Mesendoderm (in vitro differentiated cells): ENCODE measurements at places on chromosomes 12 and 14.

DNA sequence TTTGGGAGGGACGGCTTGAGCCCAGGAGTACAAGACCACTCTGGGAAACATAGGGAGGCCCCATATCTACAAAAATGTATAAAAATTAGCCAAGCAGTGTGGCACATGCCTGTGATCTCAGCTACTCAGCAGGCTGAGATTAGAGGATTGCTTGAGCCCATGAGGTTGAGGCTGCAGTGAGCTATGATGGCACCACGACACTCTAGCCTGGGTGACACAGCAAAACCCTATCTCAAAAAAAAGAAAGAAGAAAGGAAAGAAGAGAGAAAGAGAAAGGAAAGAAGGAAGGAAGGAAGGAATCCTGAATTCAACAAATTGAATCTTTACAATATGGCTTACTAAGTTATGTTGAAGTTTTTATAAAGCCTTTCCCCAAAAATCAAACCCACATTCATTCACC is 2.1 kb downstream of the KIF21A start:
- H3K4me3 ChIP-seq, result no peak overlapping the region
- no peaks in the 10 kb centered on the region for H3K4me1 ChIP-seq
- H3K27ac ChIP-seq, result no peak overlapping the region
- peak; percentile 31 for DNase-seq

DNA sequence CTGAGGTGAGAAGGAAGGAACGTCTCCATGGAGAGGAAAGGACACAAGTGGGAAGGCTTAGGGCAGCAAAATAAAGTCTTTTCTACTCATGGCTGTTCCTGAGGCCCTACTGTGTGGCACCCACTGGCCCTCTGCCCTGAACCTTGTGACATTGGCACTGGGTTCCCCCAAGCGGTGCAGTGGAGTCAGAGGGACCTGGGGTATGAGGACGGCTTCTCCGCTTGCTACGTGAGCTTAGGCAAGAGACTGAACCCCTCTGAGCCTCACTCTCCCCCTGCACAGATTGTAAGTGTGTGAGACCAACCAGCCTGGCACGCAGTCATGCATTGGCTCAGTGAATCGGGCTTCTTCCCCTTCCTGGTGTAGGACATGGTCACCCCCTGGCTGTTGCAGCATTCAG is 19.7 kb downstream of the SLC6A12 start:
- no peaks in the 10 kb centered on the region for H3K4me1 ChIP-seq
- no peak overlapping the region for H3K27ac ChIP-seq
- no peaks in the 10 kb centered on the region for H3K36me3 ChIP-seq
- H3K27me3 ChIP-seq, result no peaks in the 10 kb centered on the region

DNA sequence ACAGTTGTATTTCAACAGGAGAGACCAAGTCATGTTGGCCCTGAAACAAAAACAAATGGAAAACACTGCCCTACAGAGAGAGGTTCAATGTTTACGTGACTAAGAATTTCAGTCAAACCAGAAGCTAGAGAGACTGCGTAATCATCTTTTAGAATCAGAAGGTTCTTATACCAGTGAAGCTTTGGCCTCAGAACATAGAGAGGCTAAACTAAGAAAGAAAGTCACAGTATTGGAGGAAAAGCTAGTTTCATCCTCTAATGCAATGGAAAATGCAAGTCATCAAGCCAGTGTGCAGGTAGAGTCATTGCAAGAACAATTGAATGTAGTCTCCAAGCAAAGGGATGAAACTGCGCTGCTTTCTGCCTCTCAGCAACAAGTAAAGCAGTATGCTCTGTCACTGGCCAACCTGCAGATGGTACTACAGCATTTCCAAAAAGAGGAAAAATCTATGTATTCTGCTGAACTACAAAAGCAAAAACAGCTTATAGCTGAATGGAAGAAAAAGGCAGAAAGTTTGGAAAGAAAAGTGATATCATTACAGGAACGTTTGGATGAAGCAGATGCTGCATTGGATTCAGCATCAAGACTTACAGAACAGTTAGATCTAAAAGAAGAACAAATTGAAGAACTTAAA is 32.5 kb upstream of the NUAK1 start:
- H3K27me3 ChIP-seq, result no peaks in the 10 kb centered on the region
- no peaks in the 10 kb centered on the region for H3K4me1 ChIP-seq
- no peak for DNase-seq
- no peak overlapping the region for H3K27ac ChIP-seq
- H3K4me3 ChIP-seq, result no peak overlapping the region

GRCh38 chr12:72677139-72677538 is 405.0 kb downstream of the TRHDE start:
- H3K4me3 ChIP-seq, result no peak overlapping the region
- H3K4me1 ChIP-seq, result peaks cover 5% of the 10 kb centered on the region
- DNase-seq, result no peak
- no peak overlapping the region for H3K27ac ChIP-seq
- H3K36me3 ChIP-seq, result no peaks in the 10 kb centered on the region

DNA sequence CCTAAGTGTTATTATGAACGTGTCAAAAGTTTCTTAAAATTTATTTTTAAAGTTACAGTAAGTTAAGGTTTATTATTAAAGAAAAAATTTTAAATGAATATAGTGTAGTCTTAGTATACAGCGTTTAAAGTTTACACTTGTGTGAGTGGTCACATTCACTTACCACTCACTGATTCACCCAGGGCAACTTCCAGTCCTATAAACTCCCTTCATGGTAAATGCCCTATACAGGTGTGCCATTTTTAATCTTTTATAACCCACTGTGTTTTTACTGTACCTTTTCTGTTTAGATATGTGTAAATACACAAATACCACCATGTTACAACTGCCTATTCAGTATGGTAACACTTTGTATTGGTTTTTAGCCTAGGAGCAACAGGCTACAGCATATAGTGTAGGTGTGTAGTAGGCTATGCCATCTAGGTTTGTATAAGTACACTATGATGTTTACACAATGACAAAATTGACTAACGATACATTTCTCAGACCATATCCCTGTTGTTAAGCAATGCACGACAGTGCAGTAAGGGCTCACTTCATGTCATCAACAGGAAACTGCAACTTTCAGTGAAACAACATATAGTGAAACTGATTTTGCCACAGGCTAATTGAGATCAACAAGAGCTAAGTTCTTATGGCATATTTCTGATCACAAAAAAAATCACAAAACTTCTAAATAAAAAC is 112.0 kb upstream of the TMCC3 start:
- H3K4me3 ChIP-seq, result no peak overlapping the region
- H3K27ac ChIP-seq, result no peak overlapping the region
- H3K36me3 ChIP-seq, result no peaks in the 10 kb centered on the region
- DNase-seq, result no peak
- H3K4me1 ChIP-seq, result no peaks in the 10 kb centered on the region
- H3K27me3 ChIP-seq, result no peaks in the 10 kb centered on the region

DNA sequence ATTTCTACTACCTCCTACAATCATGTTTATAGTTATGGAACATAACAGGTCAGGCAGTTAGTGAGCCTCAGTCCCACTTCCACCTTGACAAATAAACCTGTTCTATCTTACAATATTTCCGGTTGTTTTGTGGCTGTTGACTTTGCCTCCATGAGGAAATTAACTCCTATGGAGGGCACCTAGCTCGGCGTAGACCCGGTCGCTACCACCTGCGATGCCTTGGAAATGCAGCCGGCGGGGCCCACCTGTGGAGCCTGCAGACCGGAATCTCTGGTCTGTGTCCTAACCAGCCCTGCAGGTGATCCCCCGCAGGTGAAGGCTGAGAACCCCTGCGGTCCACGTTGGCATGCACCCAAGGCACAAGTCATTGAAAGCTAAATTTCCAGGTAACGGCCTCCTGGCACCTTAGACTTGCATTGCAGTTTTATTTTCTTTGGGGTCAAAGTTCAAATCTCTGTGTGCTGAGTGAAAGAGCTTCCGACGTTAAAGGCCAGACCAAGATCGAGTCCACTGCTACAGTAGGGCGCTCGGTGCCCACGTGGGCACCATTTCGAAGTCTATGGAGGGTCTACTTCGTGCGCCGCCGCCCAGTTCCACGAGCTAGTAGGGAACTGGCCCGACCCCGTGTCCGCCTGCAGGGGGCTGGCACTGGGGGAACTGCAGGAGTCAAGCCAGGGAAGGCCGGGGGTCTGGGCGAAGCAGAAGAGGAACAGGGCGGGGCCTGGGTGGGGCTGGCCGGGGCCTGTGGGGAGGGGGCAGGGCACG is 782 bp upstream of the PIWIL1 start:
- no peaks in the 10 kb centered on the region for H3K36me3 ChIP-seq
- H3K4me3 ChIP-seq, result no peak overlapping the region
- no peak for DNase-seq
- no peaks in the 10 kb centered on the region for H3K27me3 ChIP-seq

GRCh38 chr12:54759751-54760150 is 94.6 kb upstream of the MUCL1 start:
- H3K27ac ChIP-seq, result no peak overlapping the region
- no peaks in the 10 kb centered on the region for H3K27me3 ChIP-seq
- no peaks in the 10 kb centered on the region for H3K36me3 ChIP-seq
- H3K4me1 ChIP-seq, result no peaks in the 10 kb centered on the region
- peak; percentile 91 for DNase-seq

DNA sequence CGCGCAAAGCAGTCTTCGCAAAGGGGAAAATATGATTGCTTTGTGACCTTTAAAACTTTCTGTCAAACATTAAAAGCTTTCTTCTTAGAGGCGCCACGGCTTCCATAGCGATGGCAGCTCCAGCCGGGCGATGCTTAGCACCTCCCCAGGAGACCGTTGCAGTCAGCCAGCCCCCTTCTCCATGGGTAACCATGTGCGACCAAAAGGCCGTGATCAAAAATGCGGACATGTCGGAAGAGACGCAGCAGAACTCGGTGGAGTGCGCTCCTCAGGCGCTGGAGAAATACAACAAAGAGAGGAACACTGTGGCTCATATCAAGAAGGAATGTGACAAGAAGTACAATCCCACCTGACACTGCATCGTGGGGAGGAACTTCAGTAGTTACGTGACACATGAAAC is 12.7 kb upstream of the STON2 start:
- DNase-seq, result no peak
- peaks cover 2% of the 10 kb centered on the region for H3K4me1 ChIP-seq
- H3K36me3 ChIP-seq, result no peaks in the 10 kb centered on the region

DNA sequence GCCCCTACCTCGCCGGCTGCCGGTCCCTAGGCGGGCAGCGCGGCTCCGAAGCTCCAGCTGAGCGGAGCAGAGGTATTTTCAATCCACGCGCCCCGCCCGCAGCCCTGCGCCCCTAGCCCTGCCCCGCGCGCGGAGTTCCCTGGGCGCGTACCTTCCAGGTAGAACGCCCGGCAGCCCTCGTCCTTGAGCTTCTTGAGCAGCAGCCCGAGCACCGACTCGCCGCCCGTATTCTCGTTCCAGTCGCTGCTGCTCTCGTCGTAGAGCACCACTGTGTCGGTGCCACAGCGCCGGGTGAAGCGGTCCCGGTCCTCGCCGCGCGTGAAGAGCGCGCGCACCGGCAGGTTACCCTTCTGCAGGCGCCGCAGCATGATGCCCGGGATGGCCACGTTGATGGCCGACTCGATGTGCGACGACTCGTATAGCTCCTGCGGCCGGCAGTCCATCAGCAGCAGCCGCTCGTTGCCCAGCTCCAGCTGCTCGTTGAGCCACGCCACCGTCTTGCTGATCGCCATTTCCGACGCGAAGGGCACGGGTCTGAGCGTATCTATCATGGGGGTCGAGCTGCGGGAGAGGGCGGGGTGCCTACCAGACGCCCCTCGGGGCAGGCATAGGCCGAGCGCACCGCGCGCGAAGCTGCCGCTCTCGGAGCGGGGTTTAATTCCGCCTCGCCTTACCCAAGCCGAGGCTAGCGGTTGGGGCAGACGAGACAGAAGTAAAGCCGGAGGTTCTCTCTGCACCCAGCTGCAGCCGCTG is 636 bp downstream of the DUSP6 start:
- peaks cover 26% of the 10 kb centered on the region for H3K4me1 ChIP-seq
- H3K36me3 ChIP-seq, result peaks cover 9% of the 10 kb centered on the region
- H3K4me3 ChIP-seq, result peak overlapping the region; percentile 83
- DNase-seq, result no peak
- peak overlapping the region; percentile 97 for H3K27ac ChIP-seq

GRCh38 chr12:126936181-126936851 is 1330.7 kb upstream of the TMEM132C start:
- H3K27ac ChIP-seq, result no peak overlapping the region
- no peaks in the 10 kb centered on the region for H3K4me1 ChIP-seq
- H3K27me3 ChIP-seq, result no peaks in the 10 kb centered on the region
- H3K36me3 ChIP-seq, result no peaks in the 10 kb centered on the region
- DNase-seq, result peak; percentile 4

DNA sequence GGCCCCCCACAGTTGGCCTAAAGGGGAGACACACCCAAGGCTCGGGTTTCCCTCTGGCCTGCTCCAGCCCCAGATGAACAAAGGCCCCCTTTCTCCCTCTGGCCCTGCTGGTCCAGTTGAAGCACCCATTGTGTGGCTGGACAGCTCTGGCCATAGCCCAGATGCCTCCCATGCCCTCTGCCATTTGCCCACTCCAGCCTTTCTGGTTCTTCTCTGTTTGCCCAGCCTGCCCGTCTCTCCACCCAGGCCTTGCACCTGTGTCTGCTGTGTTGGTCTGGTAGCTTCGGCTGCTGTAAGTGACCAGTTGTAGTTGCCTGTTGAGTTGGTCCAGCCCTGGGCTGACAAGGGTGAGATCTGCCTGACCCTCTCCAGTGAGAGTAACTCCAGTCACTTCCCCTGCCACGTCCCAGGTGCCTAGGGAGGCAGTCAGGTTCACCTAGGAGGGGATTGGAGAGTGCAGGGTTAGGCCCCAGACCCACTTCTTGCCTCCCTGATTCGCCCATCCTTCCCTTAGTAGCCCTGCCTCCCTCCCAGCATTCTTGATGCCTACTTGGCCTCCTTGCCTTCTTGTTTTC is 3.0 kb downstream of the B4GALNT1 start:
- H3K36me3 ChIP-seq, result no peaks in the 10 kb centered on the region
- H3K4me3 ChIP-seq, result no peak overlapping the region
- peaks cover 66% of the 10 kb centered on the region for H3K27me3 ChIP-seq
- no peak for DNase-seq

DNA sequence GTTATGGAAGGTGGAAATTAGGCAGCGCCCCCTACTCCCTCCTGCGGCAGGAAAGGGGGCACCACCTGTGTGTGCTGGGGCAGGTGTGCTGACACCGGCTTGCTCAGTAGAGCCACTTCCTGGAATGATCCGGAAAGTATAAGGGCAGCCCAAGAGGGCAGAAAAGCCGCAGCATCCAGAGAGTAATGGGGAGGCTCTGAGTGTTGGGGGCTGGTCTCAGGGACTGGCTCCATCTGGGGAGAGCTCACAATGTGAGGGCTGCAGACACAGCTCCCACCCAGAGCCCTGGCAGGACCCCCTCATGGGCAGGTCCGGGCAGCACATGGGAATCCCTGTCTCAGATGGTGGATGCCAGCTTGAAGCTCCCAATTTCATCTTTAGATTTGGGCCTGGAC is 187.6 kb upstream of the C14orf180 start:
- DNase-seq, result no peak
- no peak overlapping the region for H3K27ac ChIP-seq
- H3K4me1 ChIP-seq, result no peaks in the 10 kb centered on the region
- no peak overlapping the region for H3K4me3 ChIP-seq

GRCh38 chr12:92551853-92552397 is 150.9 kb upstream of the PLEKHG7 start:
- no peaks in the 10 kb centered on the region for H3K36me3 ChIP-seq
- DNase-seq, result peak; percentile 66
- H3K4me3 ChIP-seq, result no peak overlapping the region
- no peak overlapping the region for H3K27ac ChIP-seq
- no peaks in the 10 kb centered on the region for H3K27me3 ChIP-seq
- H3K4me1 ChIP-seq, result no peaks in the 10 kb centered on the region

GRCh38 chr14:53355581-53356112 is 202.5 kb upstream of the DDHD1 start:
- H3K36me3 ChIP-seq, result no peaks in the 10 kb centered on the region
- H3K4me1 ChIP-seq, result peaks cover 15% of the 10 kb centered on the region
- no peaks in the 10 kb centered on the region for H3K27me3 ChIP-seq
- peak overlapping the region; percentile 95 for H3K27ac ChIP-seq
